NCI-H1092 treated with DMSO at 0.1 percent for 48 hours (cell line): ENCODE measurements at places on chromosomes 16 and 17.

GRCh38 chr17:47304186-47304585 is 19.6 kb upstream of the EFCAB13 start:
- no peak for DNase-seq

- no peak for DNase-seq
These were observed 9.2 kb downstream of the ELOB start for GRCh38 chr16:2767891-2768290.

DNA sequence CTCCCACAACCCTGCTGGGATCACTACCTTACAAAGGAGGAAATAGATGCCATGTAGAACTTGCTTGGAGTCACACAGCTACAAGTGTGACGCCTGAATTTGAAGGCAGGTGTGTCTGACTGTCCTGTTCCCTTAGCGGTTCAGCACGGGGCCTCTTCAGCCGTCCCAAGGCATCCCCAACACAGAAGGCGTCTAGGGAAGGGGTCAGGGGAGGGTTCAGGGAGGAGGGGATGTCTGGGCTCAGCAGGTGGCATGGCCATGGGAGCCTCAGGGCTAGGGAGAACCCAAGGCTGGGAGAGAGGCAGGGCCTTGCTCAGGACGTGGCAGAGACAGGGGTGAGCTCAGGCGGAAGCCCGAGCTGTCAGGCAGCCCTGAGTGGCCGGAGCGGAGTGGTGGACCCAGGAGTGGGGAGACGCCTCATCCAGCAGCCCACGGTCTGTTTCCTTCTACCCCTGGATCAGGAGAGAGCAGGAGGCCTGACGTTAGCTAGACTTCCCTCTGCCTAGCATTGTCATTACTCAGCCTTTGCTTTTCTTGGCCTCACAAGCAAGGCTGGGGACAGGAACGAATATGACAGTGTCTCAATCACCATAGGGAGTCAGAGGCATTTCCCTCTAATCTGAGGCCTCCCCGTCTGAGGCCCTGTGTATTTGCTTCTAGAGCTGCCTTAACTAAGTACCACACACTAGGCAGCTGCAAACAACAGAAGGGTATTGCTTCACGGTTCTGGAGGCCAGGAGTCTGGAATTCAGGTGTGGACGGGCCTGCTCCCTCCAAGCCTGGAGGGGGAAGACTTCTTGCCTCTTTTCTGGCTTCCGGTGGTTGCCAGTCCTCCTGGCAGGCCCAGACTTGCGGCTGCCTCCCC is 31.3 kb upstream of the ANKRD40CL start:
- no peak for DNase-seq

DNA sequence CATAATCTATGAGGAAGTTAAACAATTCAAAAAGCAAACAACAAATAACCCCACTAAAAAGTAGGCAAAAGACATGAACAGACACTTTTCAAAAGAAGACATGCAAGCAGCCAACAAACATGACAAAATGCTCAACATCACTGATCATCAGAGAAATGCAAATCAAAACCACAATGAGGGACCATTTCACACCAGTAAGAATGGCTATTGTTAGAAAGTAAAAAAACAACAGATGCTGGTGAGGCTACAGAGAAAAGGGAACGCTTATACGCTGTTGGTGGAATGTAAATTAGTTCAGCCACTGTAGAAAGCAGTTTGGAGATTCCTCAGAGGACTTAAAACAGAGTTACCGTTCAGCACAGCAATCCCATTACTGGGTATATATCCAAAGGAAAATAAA is 24.4 kb downstream of the TNFRSF13B start:
- no peak for DNase-seq
